ENCODE measurements at places on chromosomes 7 and 10.

GRCh38 chr7:18654709-18655108 is 159.2 kb downstream of the HDAC9 start:
- no peak for DNase-seq

- DNase-seq: no peak
Observed at GRCh38 chr10:129029851-129030602, 437.0 kb upstream of the MGMT start.

DNA sequence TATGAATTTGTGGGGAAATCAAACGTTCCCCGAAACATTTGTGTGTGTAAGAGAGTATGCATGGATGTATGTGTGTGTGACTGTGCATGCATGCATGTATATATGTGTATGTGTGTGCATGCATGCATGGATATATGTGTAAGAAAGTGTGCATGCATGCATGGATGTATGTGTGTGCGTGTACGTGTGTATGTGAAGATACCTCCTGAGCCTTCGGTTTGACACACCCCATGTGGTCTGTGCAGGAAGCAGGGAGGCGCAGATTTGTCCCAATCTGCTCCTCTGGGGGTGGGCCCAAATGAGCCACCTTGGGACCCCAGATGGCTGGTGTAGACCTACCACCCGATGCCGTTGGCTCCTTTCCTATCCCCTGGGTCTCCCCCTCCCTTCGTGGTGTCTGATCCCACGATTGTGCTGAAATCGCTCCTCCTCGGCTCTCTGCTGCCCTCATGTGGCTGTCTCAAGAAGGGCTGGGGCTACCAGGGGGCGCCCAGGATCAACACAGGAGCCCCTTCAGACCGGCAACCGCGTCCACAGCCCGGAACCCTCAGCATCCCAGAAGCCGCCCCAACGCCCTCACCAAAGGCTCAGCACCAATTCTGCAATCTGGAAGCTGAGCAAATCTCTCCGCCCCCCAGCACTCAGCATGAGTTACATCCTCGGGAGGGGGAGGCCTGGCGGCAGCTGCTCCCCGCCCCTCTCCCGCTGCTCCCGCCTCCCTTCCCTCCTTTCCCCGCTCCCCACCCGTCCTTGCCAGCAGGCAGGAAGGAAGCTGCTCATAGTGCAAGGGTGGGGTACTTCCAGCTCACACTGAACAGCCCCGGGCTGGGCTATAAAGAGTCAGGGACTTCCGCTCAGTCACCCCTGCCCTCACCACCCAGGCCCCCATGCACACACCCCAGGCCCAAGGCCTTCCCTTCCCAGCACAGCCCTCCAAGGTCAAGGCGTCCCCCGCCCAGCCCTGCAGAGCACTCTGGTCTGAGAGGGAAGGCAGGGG is 2.3 kb upstream of the NOS3 start:
- peak; percentile 58 for DNase-seq

GRCh38 chr10:118365702-118366101 is 23.6 kb upstream of the FAM204A start:
- DNase-seq: no peak

DNA sequence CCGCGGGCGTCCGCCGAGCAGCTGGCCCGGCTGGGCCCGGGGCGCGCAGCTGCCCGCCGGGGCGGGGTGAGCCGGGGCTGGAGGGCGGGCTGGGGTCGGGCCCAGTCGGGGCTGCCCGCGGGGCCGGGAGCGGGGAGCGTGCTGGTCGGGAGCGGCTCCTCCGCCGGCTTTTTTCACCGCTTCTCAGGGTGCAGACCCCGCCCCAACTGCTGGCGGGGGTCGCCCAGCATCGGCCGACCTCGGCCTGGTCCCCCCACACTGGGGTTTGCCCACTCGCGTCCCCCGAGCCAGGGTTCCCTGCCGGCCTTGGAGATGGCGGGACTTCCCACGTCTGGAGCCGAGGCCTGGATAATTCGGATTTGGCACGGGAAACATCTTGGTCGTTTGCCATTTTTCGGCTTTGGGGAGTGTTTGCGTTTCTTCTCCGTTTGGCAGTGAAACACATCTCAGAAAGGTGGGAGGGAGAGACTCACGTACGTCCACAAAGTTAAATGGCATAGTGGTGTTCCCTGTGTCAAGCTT is 432 bp downstream of the TMEM248 start:
- DNase-seq: no peak

DNA sequence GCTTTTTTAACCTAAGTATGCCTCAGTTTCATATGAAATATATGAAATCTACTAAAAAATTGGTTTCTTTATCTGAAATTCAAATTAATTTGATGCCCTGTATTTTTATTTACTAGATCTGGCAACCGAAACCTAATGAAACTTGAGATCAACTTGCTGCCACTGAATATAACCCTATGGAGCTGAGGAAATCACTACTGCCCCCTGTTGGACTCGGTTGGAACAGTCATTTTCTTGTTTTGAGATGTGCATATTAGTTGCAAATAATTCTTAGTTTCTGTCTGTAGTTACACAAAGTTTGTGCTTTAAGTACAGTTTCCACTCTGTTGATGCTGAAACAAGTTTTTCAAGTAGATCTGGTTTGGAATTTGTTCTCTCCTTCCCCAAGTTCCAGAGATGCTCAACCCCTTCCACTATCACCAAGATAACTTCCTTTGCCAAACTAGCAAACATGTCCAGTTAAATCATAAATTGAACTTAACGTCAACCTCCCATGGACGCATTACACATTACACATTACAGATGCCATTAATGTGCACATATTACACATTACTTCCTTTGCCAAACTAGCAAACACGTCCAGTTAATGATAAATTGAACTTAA is 22.2 kb upstream of the EXOC4 start:
- DNase-seq: no peak

GRCh38 chr7:92987095-92987494 is 130.7 kb downstream of the SAMD9 start:
- no peak for DNase-seq

DNA sequence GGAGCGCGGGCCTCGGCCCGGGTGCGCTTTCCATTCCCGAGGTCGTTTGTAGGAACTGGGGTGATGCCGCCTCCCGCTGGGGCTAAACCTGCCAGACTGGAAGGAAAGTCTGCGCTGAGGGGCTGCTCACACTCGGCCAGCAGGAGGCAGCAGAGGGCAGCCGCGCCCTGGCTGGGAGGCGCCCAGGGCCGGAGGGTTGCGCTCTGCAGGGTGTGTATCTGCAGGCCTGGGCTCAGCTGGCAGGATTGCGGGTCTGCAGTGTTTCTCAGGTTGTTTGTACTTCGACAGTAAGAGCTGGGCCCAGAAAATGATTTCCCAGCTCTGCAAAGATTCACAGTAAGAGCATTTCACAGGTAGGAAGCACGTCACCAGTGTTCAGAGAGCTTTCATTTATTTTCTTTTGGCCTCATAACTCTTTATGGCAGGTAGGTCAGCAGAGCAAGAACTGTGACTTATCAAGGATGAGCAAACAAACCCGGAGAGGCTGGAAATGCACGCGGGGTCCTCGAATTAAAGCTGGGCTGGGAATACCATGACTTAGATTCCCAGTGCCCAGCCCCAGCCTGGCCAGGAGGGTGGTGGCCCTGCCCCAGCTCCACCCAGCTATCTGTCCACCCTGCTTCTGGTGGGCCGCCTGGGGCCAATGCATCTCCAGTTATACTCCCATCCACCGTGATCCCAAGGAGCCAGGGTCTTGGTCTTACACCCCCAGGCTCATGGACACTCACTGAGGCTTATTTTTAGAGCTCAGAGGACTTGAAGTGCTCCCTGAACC is 15.2 kb upstream of the PPP2R2D start:
- peak; percentile 30 for DNase-seq

GRCh38 chr10:89535171-89536012 is at the start of gene SLC16A12:
TSS of gene SLC16A12 (minus strand) at chr10:89535594. CDS start at chr10:89462578, 73,016 bp downstream.
- no peak for DNase-seq

GRCh38 chr10:102612964-102613275 is 31.4 kb upstream of the TRIM8 start:
- DNase-seq: no peak

GRCh38 chr10:128086003-128086863 is 40.0 kb downstream of the MKI67 start:
- no peak for DNase-seq

GRCh38 chr10:125694883-125695282 is 11.9 kb upstream of the TEX36 start:
- DNase-seq: no peak

- no peak for DNase-seq
Observed at GRCh38 chr7:50513166-50513871, 51.9 kb downstream of the DDC start.

- DNase-seq: no peak
Observed at GRCh38 chr10:105611244-105611798, 970.2 kb downstream of the SORCS3 start.

GRCh38 chr7:150974468-150975391 is 3.4 kb downstream of the KCNH2 start:
- no peak for DNase-seq

GRCh38 chr10:16986406-16987205 is 143.0 kb downstream of the CUBN start:
- no peak for DNase-seq

DNA sequence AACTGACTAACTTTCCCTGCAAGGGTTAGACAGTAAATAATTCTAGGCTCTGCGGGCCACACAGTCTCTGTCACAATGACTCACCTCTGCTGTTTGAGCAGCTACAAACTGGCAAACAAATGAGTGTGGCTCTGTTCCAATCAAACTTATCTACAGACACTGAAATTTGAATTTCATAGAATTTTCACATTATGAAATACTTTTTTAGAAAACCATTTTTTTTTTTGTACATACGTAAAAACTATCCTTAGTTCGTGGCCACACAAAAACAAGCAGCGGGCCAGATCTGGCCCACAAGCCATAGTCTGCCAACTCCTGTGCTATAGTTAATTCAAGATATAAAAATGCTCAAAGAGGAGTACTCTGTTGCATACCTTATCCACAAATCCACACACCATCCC is 32.6 kb downstream of the PIP4K2A start:
- DNase-seq: no peak

DNA sequence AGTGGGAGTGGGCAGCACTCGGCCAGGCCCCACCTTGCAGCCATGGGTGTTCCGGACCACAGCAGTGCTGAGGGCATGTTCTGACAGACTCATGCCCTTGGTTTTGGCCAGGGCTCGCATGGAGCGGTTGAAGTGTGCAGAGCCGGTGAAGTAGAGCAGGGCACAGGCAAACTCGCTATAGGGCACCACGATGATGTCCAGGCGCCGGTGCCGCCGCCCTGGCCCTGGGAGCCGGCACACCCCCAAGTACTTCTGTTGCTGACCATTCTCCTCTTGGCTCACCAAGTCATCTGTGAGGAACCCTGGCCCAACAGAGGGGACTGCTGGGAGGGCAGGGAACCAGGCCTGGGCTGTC is 8.6 kb downstream of the POLL start:
- DNase-seq: no peak

DNA sequence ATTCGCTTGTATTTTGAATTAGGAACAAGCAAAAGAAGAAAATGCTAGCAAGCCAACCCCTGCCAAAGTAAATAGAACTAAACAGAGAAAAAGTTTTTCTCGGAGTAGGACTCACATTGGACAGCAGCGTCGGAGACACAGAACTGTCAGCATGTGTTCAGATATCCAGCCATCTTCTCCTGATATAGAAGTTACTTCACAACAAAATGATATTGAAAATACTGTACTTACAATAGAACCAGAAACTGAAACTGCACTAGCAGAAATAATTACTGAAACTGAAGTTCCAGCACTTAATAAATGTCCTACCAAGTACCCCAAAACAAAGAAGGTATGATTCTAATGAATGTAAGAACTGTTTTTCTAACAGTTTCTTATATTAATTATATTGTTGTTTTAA is 87.9 kb downstream of the KMT2E start:
- no peak for DNase-seq

DNA sequence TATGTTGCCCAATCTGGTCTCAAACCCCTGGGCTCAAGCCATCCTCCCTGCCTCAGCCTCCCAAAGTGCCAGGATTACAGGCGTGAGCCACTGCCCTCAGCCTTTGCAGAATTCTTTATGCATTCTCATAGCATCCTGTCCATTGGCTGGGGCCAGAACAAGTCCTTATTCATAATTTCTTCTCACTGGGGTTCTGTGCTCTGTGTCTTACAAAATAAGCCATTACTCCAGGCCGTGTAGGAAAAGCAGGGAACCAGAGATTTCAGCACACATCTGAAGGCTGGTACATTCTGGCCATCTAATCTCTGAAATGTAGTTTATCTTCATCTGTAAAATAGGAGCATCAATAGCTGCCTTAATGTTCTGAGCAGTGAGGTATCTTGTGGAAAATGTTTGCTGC is 10.3 kb upstream of the OCM start:
- DNase-seq: no peak

DNA sequence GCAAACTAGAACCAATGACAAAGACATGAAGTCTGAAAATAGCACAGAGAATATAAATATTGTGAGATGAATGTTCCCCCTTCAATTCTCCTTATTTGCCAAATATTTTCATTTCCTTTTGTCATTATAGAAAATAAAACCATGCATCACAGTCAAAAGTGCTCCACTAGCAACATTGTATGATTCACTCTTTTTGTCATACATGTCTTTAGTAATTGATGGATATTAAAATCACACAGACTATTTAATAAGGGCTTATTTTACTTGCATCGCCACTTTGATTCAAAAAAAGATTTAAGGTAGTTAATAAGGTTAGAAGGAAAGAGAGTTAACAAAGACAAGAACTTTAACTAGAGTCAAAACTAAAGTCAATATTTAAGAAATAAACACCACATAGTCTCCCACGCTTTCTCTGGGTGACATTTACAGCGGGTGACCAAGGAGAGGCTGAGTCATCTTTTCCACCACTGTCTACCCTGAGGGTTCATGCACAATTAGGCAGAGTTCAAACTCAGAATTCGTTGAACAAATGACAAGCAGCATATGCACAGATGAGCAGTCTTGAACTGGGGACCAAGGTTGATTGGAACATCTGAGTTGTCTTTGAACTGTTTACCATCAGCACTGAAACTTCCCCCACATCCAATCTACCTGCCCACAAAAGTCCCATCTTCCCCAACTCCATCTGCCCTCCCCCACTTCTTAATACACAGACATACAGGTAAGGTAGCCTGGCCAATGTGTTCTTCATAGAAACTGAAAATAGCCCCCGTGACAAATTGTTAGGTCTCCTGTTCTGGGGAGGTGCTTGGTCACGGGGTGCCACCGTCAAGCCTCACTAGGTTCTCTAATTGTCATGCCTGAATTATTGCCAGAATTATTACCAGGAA is 42.5 kb downstream of the C7orf25 start:
- DNase-seq: no peak

DNA sequence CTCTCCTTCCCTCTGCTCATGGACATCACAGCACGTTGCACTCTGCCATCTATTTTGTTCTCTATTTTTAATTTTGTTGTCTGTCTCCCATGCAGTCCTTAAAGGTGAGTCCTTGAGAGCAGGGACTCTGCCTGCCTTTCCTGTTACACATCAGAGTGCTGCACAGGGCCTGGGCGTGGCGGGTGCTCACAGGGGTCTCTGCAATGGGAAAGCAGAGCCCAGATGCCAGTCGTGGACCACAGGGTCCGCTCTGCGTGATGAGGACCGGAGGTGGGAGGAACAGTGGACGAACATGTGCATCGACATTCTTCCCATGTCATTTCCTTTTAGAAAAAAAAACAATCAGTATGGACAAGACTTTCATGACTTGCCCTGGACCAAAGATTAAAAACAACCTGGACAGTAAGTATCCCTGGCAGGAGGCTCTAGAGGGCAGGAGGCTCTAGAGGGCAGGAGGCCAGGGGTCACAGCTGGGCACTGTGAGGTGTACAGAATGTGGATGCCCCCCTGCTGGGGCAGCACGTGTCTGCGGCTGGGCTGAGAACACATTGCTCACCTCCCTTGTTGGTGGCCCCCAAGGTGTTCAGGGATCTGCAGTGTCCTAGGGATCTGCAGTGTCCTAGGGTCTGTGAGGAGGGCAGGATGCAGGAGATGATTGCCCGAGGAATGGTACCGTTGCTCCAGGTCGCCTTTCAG is 29.6 kb upstream of the ZNF488 start:
- DNase-seq: no peak

- DNase-seq: no peak
Observed at GRCh38 chr7:134742688-134743350, 36.6 kb upstream of the CALD1 start.

Data from amygdala (tissue), 56 donors.